RKO (cell line): ENCODE measurements at places on chromosomes 7 and 10.

DNA sequence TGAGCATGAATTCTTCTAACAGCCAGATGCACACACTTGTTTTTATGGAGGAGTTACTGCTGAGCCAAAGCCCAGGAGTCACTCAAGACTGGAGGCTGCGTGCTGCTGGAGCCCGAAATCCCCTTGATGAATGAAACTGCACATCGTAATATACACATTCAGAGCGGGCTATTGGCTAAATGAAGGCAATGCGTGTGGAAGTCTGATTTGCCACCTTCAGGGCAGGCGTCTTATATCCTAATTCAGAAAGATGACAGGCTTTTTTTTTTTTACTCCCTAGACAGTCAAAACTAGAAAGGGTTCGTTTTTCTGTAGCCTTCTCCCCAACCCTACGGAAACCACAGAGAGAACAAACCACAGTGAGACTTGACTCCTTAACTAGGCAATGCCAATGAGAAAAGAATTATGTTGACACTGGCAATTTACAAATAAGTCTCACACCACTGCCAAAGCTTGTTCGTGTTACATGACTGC, 227.2 kb upstream of the KLF14 start:
- DNase-seq = peak; percentile 97

- no peak for DNase-seq
Measured at GRCh38 chr10:7168414-7168813, 242.4 kb downstream of the SFMBT2 start.

DNA sequence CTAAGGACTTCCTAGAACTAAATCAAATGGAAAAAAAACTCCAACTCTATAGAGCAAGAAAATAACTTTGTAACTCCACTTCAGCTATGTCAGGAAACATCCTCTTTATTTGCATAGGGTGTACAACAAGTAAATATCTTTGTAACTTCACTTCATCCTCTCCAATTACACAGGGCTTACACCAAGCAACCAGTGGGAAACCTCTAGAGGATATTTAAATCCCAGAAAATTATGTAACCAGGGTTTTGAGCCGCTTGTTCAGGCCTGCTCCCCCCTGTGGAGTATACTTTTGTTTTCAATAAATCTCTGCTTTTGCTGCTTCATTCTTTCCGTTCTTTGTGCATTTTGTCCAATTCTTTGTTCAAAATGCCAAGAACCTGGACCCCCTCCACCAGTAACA, 22.2 kb downstream of the LIPJ start:
- DNase-seq = no peak

GRCh38 chr7:52249741-52250140, 785.7 kb upstream of the POM121L12 start:
- DNase-seq = no peak

DNA sequence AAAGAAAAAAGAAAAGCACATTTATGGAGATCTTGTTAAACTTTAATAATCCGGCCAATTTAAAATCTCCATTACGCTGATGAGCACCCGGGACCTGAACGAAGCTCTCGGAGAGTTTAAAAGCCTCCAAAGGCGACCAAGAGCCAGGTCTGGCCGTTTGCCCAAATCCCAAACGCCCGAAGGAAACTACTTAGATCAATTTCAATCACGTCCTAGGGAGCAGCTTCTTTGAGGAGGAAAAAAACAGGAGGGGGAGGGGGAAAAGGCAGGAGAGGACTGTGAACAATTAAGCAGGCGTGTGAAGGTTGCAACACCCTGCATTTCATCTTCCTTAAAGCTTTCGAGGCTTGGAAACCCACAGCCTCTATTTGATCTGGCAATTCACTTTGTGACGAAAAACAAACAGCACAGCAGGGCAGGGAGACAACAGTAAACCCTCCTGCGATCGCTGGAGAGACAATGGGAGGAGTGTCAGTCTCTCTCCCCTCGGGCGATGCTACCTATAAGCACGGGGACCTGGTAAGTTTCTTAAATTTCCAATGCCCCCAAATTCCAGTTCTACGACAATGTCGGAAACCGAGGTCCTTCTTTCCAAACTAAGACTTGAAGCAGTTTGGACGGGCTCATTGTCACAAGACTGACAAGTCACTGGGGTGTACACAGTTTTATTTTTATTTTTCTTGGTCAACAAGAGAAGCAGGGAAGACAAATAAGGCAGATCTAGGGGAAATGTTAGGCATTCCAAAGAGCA, 1.2 kb downstream of the KLF6 start:
- DNase-seq = peak; percentile 75

DNA sequence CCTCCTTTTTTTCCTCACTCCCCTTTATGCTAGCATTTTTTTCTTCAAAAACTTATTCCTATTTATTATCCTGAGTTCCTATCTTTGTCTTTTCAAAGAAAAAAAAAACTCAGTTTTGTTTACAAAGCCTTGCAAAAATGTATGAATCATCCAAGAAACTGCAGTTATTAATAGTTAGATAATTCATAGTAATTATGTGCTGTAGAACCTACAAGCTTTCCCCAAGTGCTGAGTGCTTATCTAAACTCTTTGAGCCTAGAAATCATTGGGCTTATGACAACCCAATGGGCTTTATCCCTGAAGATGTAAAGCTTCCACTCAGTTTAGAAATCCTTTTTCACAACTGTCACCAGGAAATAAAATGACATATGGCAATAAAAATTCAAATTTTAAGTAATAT, 145.9 kb upstream of the WNT16 start:
- DNase-seq = no peak

DNA sequence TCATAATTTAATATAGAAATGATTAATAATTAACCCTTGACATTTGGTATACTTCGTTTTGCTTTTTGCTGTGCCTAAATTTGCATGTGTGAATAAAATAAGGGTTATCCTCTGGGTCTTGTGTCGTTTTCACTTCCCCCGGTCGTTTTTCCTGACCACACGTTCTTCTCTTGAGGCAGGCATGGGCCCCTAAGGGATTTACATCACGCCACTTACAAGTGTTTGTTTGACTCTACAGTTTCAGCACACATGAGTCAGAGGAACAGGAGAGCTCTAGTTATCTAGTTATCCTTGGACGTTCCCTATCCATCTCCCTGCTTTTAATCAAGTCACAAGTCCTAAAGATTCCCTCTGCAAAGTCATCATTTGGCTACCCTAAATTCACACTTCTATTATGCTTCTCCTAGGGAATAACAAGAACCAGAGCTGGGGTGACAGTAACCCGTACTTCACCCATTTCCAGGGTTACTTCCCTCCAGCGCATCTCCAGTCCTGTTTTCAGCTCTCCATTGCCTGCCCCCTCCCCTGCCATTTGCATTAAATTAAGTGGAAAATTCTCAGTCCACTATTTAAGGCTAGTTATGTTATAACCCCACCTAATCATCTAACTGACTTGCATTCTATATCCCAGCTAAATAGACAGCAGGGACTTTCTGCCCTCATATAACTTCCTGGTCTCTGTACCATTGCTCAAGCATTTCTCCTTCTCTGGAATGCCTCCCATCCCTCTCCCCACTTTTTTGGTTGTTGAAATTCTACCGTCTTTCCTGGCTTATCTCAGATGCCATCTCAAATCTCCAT, 206.9 kb downstream of the PTEN start:
- DNase-seq = no peak

- DNase-seq = no peak
Measured at GRCh38 chr10:85921789-85922188, 444.8 kb downstream of the GRID1 start.

GRCh38 chr7:23373151-23374004, 74.2 kb downstream of the MALSU1 start:
- DNase-seq = no peak

GRCh38 chr10:34565934-34566333, 249.2 kb downstream of the PARD3 start:
- DNase-seq = no peak

DNA sequence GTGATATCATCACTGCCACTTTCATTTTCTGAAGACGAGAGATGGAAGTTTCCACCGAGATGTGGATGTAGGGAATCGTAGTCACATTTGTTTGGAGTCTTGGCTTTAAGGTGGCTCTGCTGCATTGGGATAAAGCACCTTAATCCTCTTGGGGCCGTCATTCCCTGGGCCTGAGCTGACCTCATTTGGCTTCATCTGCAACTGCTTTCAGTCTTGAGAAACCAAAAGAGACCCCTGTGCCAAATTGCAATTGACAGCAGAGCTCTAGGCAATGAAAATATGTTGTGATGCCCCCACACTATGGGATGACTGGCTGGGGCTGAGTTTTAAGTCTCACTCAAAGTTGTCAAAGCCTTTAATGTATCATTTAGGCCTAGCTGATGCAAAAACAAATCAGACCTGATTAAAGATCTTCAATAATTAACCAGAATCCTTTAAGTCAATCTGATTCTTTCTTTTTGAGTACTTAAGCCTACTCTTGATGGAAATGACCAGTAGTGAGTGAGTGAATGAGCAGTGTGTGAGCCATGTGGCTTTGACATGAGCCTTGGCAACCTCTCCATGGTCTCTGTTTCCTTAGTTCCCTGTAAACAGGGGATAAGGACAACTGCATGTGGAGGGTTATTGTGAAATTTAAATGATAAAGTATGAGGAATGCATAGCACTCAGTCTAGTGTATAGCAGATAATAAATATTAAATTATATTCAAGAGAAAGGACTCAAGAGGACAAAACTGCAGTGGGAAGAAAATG, 155.0 kb downstream of the BMPER start:
- DNase-seq = no peak

DNA sequence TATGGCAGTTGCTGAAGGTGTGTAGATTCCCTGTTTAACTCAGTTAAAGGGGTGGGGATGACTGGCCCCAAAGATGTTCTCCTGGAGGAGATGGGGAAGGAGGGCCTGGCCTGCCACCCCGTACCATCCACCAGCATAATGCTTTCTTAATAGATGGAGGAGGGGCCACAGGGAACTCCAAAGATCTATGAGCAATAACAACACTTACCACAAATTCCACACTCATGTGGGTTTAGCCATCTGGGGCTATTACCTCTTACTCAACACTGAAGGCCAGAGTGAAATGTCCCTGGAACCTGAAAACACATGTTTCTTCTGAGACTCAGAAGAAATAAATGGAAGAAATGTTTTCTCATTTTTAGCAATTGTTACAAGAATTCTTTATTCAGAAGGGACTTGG, 259.0 kb downstream of the CXCL12 start:
- DNase-seq = no peak

DNA sequence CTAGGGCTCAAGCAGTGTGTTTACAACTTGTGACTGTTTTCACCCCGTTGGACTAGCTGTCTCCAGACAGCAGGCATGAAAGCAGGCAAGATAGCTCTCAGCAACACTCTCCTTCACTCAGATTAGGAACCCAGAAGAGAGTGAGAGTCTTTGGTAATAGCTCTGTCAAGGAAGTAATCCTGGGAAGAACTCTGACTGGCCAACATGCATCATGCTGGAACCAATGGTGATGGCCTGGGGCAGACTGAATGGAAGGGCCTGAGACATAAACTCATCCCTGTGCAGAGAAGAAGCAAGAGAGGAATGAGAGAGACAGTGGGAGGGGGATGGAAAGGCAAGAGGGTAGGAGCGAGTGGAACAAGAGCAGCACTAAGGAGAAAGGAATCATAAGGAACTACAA, 48.9 kb downstream of the AKR1D1 start:
- DNase-seq = no peak

DNA sequence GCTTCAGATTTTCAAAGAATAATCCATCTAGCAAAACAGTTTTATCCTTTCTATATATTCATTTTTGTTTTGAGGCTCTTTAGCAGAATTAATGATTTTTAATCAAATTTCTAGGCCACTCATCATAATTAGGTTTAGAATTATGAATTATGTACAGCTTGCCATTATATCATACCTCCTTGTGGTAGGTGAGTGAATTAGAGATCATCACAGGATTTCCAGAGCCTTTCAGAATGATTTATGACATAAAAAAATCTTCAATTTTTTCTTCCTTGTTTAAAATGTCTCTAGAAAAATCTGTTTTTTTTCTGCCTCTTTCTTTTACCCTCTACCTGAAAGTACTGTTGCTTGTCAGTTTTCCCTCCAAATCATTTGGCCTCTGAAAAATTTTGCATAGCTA, 433.3 kb downstream of the LRMDA start:
- DNase-seq = no peak

DNA sequence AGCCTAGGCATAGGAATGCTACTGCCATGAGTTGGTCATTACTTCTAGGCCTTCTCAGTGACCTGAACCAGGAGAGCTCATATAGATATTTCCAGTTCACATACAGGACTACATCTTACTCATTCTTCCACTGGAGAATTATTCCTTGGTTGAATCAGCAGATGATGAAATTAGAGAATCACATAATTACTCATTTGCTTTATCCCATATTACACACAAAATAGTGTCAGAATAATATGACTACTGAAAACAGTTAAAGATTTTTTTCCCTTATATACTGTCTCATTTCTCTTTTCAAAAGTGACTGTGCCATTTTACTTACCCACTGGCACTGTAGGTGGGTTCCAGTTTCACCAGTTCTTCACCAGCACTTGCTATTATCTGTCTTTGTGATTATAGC, 18.5 kb downstream of the BMS1 start:
- DNase-seq = peak; percentile 68

DNA sequence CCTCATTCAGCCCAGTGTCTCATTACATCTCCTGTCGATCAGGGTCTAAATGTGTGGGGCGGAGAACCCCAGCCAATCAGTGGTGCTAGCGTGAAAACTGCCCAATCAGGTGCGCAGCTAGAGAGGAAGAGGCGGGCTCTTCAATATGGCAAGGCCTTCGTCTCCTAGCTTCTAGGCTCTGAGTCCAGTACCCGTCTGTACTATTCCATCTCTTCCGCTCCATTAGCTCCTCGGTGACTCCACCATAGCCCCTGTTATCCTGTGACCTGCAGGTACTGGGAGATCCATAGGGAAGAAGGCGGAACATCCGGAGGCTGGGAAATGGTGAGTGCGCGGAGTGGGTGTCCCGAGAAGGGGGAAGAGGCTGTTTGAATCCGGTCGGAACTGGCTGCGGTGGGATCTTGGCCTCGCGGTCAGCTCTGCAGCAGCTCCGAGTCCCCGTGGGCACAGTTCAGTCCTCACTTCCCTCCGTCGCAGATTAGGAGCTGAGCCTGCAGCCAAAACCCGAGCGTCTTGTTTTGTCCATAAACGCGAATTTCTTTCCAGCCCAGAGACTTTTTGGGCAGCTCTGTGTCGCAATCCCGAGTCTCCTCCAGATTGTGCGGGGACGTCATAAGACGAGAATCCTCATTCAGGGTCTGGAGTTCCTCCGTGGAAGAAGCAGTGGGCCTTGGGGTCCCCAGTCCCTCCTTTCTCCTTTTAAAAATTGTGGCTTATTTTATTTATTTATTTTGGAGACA, at the start of gene ZNF727:
Gene ZNF727, plus strand, starts transcription at position 134 of the 740 bp plus-strand sequence. Its CDS starts 188 bp downstream, at position 322.
- no peak for DNase-seq

DNA sequence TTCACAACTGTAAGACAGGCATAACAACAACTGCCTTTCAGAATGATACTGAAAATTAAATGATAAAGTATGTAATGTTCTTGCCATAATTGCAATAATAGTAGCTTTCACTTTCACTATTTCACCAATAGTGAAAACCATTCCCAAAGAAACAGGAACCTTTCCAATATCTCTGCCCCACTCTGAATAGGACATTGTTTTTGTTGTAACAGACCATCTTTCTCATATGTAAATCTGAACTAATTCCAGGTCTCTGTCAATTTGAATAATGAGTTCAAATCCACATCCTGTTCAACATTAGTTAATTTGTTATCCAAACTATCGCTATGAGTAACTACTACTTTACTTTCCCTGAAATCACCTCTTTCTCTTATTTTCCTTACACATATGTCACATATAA, 148.0 kb downstream of the LRRN3 start:
- no peak for DNase-seq
